ENCODE measurements at places on chromosomes 16 and 17.

DNA sequence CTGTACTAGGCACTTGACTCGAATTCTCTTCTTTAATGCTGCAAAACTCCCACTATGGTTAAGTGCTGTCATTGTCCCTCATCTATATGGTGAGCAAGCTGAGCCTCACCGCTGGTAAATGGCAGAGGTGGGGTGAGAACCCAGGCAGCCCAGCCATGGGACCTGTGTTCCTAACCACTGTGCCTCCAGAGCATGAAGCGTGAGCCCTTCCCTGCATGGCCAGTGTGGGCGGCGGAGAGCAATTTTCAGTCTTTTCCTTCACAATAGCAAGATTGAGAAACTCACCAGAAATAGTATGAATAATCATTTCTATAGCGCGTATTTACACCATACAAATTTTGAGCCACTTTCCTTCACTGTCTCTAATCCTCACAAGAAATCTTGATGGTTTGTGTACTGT lies 9.2 kb downstream of the BFAR start:
- no peaks in the 10 kb centered on the region for H3K4me1 ChIP-seq
- peaks cover 36% of the 10 kb centered on the region for H3K36me3 ChIP-seq
- DNase-seq, result no peak
- no peak overlapping the region for H3K4me3 ChIP-seq

- no peaks in the 10 kb centered on the region for H3K4me1 ChIP-seq
- DNase-seq, result no peak
- H3K27me3 ChIP-seq, result peaks cover 61% of the 10 kb centered on the region
- no peak overlapping the region for H3K4me3 ChIP-seq
- no peaks in the 10 kb centered on the region for H3K36me3 ChIP-seq
- no peak overlapping the region for H3K27ac ChIP-seq
Observed at GRCh38 chr17:48997827-48998586, 822 bp downstream of the IGF2BP1 start.

GRCh38 chr17:76791053-76791980 lies 53.4 kb downstream of the MFSD11 start:
- H3K36me3 ChIP-seq, result no peaks in the 10 kb centered on the region
- no peak overlapping the region for H3K4me3 ChIP-seq
- no peak overlapping the region for H3K27ac ChIP-seq
- no peaks in the 10 kb centered on the region for H3K4me1 ChIP-seq
- DNase-seq, result no peak

GRCh38 chr17:40498281-40499084 lies 2.9 kb downstream of the TNS4 start:
- H3K4me3 ChIP-seq, result no peak overlapping the region
- no peak for DNase-seq
- no peaks in the 10 kb centered on the region for H3K27me3 ChIP-seq
- H3K4me1 ChIP-seq, result peaks cover 6% of the 10 kb centered on the region
- H3K36me3 ChIP-seq, result no peaks in the 10 kb centered on the region
- H3K27ac ChIP-seq, result no peak overlapping the region

DNA sequence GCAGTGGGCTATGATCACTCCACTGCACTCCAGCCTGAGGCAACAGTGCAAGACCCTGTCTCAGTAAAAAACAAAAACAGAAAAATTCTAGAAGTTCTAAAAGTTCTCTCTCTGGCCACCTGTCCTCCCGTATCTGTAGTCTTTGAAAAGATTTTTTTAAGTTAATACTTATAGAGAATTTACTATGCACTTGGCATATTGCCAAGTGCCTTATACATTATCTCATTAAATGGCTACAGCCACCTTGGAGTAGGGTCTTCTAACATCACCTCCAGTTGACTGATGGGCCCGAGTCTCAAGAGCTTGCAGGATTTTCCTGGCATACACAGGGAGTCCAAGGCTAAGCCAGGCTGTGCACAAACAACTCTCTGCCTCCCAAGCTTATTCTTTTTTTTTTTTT lies 44.7 kb downstream of the TMEM186 start:
- peaks cover 56% of the 10 kb centered on the region for H3K36me3 ChIP-seq
- no peak for DNase-seq
- H3K27ac ChIP-seq, result no peak overlapping the region
- H3K4me1 ChIP-seq, result no peaks in the 10 kb centered on the region
- no peak overlapping the region for H3K4me3 ChIP-seq
- H3K27me3 ChIP-seq, result no peaks in the 10 kb centered on the region

- no peaks in the 10 kb centered on the region for H3K36me3 ChIP-seq
- no peak overlapping the region for H3K27ac ChIP-seq
- DNase-seq, result no peak
- no peak overlapping the region for H3K4me3 ChIP-seq
- no peaks in the 10 kb centered on the region for H3K27me3 ChIP-seq
- peaks cover 25% of the 10 kb centered on the region for H3K4me1 ChIP-seq
Observed at GRCh38 chr16:1347286-1347855, 4.3 kb downstream of the TSR3 start.

DNA sequence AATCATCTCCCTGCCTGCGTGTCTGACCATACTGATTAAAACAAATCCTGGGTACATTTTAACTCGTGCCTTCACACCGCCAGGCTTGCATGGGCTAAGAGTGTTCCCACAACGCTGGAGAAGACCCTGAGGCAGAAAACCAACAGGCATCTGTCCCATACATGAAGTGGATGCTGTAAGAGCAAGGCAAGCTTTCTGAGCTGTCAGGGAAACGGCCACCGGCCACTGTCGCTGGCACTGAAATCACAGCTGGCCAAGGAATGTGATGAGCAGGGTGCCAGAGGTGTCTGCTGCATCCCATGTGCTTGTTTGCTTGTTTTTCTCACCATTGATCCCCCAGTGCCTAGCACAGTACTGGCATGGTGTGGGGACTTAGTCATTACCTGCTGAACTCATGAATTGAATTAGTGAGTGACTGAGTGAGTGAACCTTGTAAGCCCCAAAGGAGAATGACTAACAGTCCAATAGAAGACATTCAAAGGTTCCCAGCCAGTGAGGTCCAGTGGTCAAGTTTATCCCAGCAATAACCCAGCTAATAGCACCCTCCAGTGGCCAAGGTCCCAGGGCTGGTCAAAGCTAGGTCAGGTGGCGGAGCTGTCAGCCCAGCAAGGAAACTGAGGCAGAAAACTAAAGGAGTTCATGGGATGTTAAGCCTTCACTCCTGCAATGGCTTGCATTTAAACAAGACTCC lies 92.7 kb upstream of the CDH5 start:
- H3K4me3 ChIP-seq, result no peak overlapping the region
- no peaks in the 10 kb centered on the region for H3K36me3 ChIP-seq
- no peak for DNase-seq
- no peaks in the 10 kb centered on the region for H3K4me1 ChIP-seq

DNA sequence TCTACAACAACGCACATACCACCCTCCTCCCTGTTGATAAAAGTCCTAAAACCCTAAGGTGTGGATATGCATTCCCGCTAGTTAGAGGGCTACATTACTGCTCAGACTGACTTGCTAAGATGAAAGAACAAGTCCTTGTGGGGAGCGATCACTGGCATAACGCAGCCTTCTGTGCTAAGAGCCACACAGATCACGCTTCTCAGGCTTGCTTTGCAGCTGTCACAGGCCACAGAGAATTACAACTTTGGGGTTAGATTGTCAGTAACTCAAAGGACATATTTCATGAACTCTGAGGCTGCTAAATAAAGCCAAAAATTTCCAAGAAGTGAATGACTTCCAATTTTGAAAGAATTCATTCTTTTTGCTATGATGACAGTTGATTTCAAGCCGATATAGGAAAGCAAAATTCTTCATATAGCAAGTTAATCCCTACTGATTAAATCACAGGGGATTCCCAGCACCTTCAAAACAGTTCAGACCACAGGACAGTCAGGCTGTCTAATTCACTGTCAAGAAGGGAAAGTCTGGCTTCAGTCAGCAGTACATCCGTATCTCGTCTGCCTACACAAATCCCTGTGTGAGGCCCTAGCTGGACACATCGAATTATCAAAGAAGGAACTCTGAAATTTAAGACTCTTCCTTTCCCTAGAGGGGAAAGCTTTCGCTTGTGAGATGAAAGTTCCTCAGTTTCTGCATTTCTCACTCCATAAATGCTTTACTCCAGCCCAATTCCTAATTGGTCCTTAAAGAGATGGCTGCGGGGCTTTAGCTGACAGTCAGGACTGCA lies 107.1 kb downstream of the VPS53 start:
- no peaks in the 10 kb centered on the region for H3K4me1 ChIP-seq
- no peak for DNase-seq
- no peak overlapping the region for H3K4me3 ChIP-seq
- no peaks in the 10 kb centered on the region for H3K36me3 ChIP-seq

- H3K36me3 ChIP-seq, result no peaks in the 10 kb centered on the region
- no peak overlapping the region for H3K27ac ChIP-seq
- H3K27me3 ChIP-seq, result no peaks in the 10 kb centered on the region
- no peaks in the 10 kb centered on the region for H3K4me1 ChIP-seq
- no peak overlapping the region for H3K4me3 ChIP-seq
- DNase-seq, result no peak
Observed at GRCh38 chr17:56918916-56919315, 5.1 kb upstream of the TRIM25 start.

- H3K4me1 ChIP-seq, result no peaks in the 10 kb centered on the region
- H3K36me3 ChIP-seq, result no peaks in the 10 kb centered on the region
- H3K27me3 ChIP-seq, result no peaks in the 10 kb centered on the region
- no peak overlapping the region for H3K4me3 ChIP-seq
- DNase-seq, result no peak
Observed at GRCh38 chr16:56426585-56426984, 1.2 kb upstream of the AMFR start.

DNA sequence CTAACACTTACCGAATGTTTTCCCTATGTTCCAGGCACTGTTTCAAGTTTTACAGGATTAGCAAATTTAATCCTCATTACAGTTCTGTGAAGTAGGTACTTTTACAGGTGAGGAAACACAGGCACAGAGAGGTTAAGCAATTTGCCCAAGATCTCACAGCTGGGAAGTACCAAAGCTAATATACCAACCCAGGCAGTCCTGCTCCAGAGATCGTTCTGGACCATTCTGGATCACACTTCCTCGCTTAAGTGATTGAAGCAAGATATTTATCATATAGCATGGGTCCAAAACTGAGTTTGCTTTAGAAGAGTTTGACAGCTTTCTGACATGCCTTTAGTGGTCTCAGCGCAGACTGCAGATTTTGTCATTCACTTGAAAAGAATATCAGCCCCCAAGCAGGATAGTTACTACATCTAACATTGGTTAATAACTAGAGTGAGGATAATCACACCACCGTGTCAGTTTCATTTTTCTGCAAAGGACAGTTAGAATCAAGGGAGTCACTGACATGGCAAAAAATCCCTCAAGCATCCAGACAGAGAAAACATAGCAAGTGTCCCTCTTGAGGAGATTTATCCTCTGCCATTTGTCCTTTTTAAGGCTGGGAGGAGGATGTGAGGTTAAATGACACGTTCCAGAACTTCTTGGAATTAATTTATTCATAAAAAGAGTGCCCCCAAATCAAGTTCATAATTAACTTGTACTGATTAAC lies 5.1 kb downstream of the HS3ST3B1 start:
- no peaks in the 10 kb centered on the region for H3K4me1 ChIP-seq
- peak overlapping the region; percentile 93 for H3K27ac ChIP-seq
- DNase-seq, result no peak
- no peak overlapping the region for H3K4me3 ChIP-seq
- no peaks in the 10 kb centered on the region for H3K27me3 ChIP-seq
- H3K36me3 ChIP-seq, result no peaks in the 10 kb centered on the region

DNA sequence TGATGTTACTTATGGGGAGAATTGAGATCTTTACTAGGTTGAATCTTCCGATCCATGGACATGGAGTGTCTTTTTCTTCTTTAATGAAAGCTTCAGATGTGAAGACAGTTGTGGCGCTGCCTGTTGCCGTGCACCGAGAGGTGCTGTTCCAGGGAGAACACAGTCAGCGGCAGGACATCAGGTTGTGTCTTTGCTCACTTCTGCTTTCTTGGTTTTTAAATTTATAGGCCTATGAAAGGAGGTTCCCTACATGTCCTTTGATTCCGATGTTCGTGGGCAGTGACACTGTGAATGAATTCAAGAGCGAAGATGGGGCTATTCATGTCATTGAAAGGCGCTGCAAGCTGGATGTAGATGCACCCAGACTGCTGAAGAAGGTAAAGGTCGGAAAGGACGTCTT lies 49.8 kb downstream of the SEC14L1 start:
- H3K36me3 ChIP-seq, result peaks cover 25% of the 10 kb centered on the region
- H3K4me1 ChIP-seq, result no peaks in the 10 kb centered on the region
- H3K27me3 ChIP-seq, result no peaks in the 10 kb centered on the region
- DNase-seq, result no peak
- no peak overlapping the region for H3K27ac ChIP-seq

All from right lobe of liver (tissue), 6 donors.